ENCODE measurements at places on chromosomes 7 and 10.

DNA sequence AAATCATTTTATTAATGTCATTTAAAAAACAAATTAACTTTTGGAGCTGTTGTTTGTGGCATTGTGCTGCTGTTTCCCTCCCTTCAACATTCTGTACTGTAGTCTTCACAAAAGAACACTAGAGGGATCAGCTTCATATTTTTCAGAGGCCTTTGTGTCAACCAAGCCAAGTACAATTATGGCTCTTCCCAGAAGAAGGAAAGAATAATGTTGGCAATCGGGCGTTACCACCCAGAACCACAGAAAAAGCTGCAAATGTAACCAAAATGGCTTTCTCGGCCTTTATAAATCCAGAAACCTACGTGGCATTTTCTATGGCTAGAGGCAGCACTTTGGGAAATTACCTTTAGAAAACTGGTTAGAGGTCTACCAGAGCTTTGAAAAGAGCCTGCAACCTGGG is 98.8 kb upstream of the COL1A2 start:
- no peak for DNase-seq

DNA sequence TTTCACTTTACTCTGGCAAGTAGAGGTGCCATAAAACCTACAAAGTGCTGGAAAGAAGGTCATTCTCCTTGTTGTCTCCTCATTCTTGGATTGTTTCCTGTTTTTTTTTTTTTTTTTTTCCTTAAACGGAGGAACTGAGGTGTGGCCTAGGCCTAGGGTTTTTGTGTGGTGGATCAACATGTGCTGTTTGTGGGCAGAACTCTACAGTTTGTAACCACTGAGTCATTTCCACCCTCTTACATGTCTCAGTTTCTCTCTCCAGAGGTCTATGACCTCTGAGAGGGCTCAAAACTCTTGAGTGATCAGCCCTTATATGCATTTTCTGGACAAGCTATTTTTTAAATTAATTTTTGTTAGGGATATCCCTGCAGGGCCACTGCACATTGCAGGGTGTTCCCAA is 296.0 kb downstream of the PPP1R3A start:
- DNase-seq, result no peak

- DNase-seq, result no peak
These were observed 66.3 kb upstream of the CYTH3 start for GRCh38 chr7:6338551-6339274.

DNA sequence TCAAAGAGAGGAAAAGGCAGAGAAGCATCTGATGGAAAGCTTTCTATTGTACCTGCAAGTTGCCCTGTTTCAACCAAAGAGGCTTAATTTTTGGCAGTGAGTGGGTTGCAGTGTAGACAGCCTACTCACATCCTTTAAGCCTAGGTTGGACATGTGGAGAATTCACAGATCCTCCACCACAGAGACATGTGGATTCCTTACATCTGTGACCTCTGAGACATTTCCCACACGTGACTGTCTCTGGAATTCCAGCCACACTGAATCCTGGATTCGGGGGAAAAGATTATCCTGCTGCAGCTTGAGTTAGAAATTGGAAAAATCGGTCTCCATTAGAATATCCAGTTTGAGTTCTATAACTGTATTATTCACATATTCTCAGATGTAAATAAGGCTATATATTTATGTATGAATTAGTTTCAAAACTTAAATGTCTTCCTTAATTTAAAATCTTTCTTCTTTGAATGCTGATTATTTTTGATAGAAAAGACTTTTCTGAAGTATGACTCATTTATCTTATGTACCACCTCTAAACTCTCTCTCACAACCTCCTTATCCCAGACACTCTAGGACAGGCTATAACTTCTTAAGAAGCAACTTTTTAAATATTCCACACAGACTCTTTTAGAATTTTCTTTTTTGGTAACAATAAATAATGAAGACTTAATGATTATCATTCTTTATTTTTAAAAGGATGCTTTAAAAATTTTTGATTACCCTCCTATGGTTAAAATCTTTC is 123.3 kb downstream of the TWIST1 start:
- no peak for DNase-seq

GRCh38 chr7:75572396-75572795 is 80.3 kb downstream of the SPDYE5 start:
- no peak for DNase-seq
